CD8-positive, alpha-beta T cell (primary cell): ENCODE measurements at places on chromosomes 5 and 9.

GRCh38 chr5:147751-148150, 43.5 kb upstream of the LRRC14B start:
- no peak for DNase-seq

DNA sequence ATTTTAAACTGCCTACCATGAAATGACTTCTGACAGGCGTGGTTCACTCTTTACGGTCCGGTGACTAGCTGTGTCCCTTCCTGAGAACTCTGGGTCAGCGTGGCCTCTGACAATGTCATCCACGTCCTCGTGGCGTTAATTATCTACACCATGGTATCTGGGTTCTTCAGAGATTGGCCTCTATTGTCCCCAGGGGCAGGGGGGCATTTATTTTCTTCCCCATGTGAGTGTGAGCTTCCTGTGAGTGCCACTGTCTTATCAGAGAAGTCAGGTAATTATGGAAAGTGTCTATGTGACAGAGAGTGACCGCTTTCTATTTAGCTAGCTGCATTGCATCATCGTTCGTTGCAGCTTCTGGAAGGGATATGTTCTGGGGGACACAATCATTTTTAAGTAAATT, 77.2 kb downstream of the FBXL7 start:
- no peak for DNase-seq

DNA sequence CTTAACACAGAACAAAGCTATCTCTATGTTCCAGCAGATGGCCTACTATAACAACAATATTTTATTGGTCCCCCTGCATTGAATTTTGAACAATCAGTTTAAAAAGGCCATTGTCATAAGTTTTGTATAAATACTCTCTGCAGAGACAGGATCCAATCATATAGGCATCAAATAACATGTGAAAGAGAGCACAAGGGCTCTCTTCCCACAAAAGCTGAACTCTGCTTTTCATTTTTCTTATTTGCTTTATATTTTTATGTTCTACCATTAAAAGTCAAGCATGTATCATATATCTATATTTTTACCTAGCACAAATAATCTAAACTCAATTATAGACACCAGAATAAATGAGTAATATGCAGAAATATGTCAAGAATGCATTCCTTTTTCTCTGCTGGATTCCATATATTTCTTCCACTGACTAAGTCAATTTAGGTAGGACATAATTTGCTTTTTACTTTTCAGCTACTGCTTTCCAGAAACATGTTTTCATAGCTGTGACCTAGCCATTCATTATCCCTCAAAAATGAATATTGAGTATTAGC, 143.6 kb downstream of the CDH9 start:
- DNase-seq, result no peak

DNA sequence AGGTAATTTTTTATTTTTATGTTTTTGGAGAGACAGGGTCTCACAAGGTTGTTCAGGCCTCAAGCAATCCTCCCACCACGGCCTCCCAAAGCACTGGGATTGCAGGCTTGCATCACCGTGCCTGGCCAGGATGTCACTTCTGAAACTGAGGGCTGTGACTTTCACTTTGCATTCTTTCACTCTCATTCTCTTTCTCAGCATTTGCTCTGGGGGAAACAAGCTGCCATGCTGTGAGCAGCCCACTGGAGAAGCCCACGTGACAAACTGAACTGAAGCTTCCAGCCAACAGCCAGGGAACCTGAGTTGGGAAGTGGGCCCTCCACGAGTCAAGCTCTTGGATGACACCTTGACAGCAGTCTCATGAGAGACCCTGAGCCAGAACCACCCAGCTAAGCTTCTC, 109.4 kb downstream of the C5orf15 start:
- DNase-seq, result no peak

GRCh38 chr5:31104775-31105174, 88.7 kb upstream of the CDH6 start:
- no peak for DNase-seq

DNA sequence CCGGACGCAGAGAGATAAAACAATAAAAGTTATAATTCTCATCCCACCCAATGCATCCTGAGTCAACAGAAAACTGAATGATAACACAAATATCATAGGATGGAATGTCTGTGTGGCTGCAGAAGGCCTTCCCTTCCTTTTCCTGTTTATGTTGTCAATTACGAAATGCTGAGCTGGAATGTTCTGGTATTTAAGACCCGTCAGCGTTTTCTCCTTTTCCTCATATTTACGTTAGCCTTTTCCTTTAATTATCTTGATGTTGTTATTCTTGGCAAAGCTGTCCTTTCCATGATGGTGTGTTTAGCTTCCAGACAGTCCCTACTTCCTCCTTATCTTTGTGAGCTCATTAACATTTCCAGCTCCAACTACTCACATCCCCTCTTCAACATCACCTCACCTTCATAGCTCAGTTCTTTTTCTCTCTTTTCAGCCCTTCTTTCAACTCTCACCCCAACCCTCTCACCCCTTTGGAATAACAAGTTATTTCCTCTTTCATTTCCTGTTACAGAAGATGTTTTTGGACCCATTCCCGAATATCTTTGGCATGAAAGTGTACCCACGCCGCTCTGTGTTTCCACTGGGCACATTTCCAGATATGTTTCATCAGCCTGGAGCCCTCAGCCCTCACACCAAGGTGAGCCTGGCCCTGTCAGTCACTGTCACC, 221.6 kb downstream of the NR2F1-AS1 start:
- DNase-seq, result no peak

DNA sequence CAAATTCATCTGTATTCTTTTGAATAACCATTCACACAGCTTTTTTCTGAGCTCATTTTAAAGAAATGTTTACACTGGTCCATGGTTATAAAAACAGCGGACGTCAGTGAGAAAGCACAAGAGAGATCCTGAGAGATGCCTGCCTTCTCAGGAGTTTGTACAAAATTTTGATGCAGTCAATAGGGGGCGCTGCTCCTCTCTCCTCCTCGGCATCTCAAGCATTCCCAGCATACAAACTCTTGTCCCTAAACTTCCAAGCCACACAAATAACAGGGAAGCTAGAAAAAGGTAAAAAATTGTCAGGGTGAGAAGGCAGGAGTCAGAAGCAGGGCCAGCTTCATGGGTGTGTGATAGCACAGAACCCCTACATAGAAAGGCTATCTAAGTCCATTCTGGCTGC, 11.2 kb upstream of the CCDC152 start:
- no peak for DNase-seq

- DNase-seq, result no peak
Measured at GRCh38 chr5:113085880-113086409, 109.3 kb downstream of the DCP2 start.

DNA sequence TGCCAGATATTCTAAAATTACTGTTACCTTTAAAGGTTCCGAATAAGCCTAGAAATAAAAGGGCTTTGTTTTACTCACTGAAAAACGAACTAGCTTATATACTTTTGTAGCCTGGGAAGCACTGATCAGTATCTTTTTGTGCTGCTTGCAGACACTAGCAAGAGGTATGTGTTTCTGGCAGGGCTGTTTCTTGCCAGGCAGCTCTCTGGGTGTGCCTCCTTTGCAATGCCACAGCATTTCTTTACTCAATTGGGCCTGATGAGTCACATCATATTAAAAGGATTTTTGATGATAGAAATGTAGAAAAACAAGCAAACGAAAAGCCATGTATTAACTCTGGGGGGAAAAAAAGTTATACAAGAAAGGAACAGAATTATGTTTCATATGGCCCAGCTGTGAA, 35.6 kb downstream of the CD180 start:
- peak; percentile 61 for DNase-seq

DNA sequence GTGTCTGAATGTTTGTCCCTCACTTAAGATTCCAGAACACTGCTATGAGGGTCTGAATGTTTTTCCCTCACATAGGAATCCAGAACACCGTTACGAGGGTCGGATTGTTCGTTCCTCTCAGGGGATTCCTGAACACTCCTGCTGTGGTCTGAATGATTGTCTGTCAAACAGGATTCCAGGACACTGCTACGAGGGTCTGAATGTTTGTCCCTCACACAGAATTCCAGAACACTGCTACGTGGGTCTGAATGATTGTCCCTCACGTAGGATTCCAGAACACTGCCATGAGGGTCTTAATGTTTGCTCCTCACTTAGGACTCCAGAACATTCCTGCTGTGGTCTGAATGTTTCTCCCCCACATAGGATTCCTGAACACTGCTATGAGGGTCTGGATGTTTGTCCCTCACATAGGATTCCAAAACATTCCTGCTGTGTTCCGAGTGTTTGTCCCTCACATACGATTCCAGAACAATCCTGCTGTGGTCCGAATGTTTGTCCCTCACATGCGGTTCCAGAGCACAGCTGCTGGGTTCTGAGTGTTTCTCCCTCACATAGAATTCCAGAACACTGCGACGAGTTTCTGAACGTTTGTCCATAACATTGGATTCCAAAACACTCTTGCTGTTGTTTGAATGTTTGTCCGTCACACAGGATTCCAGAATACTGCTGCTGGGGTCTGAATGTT, 199.5 kb downstream of the FOXD4L6 start:
- no peak for DNase-seq

DNA sequence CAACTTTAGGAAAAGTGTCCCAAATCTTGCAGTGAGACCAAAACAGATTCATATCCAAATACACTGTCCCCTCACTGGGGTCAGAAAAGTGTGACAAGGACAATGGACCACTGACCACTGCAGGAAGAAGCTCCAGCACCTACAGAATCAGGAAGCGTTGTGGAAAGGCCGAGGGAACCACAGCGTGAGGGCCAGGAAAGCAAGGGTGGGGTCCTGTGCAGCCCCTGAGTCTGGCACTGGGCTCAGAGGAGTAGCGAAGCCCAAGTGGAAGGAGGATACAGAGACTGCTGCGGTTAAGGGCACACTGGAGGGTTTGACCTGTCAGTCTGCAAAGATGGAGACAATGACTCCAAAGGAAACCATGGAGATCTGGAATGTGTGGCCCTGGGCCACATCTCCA, 36.9 kb downstream of the C5orf15 start:
- no peak for DNase-seq

DNA sequence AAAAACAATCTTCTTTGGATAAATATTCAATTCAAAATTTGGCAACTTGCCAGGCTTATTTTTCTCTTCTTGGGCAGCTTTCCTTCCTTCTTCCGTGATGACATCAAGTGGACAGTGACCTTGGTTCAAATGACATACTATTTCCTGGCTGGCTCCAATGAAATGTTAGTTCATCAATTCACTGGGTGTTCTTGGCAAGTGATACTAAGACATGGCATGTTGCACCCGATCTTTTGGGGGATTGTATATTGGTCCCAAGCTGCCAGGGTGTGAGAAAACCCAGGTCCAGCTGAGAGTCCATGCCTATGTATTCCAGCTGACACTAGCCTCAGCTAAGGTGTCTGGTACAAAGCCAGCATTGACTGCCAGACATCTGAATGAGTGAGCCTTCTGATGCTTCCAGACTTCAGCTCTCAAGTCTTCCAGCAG, 252.9 kb downstream of the MAT2B start:
- DNase-seq, result no peak

DNA sequence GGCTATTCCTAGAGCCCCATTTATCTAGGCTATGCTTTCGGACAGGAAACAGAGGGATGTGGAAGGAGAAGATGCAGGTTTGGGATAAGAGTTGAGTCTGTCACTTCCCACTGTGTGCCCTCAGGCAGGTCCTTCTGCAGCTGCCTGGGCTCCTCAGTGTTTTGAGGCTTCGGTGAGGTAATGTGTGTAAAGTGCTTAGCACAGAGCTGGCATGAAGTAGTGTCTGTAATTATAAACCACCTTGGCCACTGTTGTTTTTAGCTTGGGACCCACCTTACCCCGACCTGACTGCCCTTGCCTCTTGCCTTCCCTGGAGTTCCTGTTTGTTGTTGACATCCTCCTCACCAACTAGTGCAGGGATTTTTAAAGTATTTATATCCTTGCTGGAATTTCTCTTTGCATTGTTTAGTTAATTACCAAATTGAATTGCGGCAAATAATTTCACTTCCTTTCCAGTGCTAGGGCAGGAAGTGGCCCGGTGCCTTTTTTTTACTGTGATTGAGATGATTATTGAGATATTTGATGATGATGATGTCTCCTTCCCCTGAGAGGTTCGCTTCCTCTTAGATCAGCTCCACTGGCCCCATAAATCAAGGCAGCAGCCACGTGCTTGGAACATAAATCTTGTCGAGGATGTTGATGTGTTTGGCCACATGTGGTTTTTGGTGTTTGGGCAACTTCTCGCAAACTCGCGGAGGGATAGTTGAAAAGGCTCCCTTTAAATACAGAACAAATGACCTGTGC, 38.3 kb upstream of the DAB2IP start:
- DNase-seq, result no peak

DNA sequence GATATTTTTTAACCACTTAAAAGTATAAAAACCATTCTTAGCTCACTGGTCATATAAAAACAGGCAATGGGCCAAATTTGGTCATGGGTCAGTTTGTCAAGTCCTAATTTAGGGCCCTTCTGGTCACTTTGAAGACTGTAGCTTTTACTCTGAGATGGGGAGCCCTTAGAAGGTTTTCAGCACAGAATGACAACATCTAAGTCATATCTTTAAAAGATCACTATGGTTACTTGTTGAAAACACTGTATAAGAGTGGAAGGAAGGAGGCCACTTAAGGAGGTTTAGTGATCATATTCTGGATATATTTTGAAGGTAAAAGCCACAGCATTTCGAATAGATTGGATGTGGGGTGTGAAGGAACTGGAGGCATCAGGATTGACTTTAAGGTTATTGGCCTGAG, 76.7 kb downstream of the STRBP start:
- DNase-seq, result no peak

DNA sequence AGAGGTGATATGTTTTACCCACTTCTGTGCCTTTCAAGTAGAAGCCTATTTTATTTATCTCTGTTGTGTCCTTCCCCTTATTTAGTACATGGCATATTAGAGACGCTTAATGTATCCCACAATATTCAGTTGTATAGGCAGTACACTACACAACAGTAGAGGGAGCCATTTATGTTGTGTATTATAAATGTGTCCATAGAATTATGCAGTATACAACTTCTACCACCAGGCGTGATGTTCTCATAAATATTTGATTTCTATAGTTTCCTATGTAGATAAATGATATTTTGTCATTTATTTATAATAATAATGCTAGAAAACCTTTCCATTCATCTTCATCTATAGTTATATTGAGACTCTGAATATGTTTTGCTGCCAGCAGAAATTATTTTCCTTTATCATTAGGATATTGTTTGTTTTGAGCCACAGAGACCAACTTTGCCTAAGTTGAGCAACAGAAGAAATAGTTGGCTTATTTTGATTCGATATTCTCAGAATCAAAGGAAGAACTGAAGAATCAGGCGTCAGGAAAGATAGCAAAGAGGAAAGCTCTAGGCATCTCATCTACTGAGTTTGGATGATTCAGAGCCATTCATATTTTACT, 81.7 kb downstream of the ADAMTS19 start:
- no peak for DNase-seq

GRCh38 chr5:56323505-56323904, 90.4 kb upstream of the ANKRD55 start:
- no peak for DNase-seq

GRCh38 chr5:155827949-155828348, 499.0 kb upstream of the SGCD start:
- DNase-seq, result no peak

GRCh38 chr9:103361906-103362305, 366.8 kb downstream of the CYLC2 start:
- DNase-seq, result no peak

GRCh38 chr9:111099199-111100008, 61.1 kb upstream of the LPAR1 start:
- DNase-seq, result no peak
